ENCODE measurements at places on chromosomes 5 and 9. TPM values are rescaled to one million over a fixed set of nuclear protein-coding genes. Genes with fewer than 3 reads are reported as not detected.

GTF3C5 gene
- total RNA-seq: 28.9 TPM

FGD3 gene
- not detected for total RNA-seq

TTLL11 gene
- 4.5 TPM for total RNA-seq

PIP5K1B gene
- 0.06 TPM for total RNA-seq

IFNA13 gene
- not detected for total RNA-seq

MROH2B gene
- total RNA-seq: not detected

FOXI1 gene
- not detected for total RNA-seq

PDCD1LG2 gene
- total RNA-seq: 13.0 TPM

RLN1 gene
- total RNA-seq: not detected

F2R gene
- 145 TPM for total RNA-seq

RNF180 gene
- 6.1 TPM for total RNA-seq

OR1J2 gene
- total RNA-seq: not detected

MCTP1 gene
- total RNA-seq: 4.4 TPM

SVEP1 gene
- total RNA-seq: 3.5 TPM

All from aortic smooth muscle cell (primary cell).